Stimulated activated CD4-positive, alpha-beta T cell treated with anti-CD3 and anti-CD28 coated beads, Interleukin-1b, Interleukin-23, amount 100 ng/mL, for 1 hour (primary cell): ENCODE measurements at places on chromosomes 2 and 18.
A peak's percentile ranks its signal among the peaks of the same experiment; 100 is the strongest.

- peak; percentile 46 for DNase-seq
These were observed 36.1 kb upstream of the MRPL33 start for GRCh38 chr2:27735263-27735904.

DNA sequence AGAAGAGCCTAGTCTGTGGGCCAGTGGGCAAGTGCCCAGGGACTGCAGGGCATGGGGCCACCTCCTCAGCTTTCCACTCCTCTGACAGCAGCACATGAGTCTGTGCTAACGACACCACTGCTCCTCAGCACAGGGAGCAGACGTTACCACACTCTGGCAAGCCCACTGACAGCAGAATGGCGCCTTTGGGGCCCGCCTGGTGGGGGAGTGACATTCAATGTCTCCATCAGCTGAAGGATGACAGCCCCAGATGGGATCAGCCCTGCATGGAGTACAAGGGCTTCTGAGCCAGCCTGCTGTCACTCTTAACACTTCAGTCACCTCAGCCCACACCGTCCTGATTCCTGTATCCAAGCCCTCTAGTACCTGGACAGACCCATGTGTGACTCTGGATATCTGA lies 149.4 kb upstream of the SMAD2 start:
- DNase-seq = no peak

DNA sequence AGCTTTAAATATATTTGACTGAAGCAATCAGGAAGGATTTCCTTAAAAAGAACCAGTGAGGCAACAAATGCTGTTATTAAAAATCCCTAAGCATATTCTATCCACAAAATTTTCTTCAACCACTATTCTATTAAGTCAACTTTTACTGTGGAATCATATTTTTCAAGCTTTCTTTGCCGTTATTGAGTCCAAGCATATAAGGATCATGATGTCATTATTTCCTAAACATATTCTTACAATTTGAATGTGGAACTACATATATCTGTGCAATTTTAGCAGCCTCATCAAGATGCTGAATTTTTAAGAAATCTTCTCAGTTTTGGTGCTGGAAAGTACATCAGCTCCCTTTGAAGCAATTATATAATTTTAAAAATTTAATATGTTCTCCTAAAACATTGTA lies 5.6 kb downstream of the IFIH1 start:
- no peak for DNase-seq

DNA sequence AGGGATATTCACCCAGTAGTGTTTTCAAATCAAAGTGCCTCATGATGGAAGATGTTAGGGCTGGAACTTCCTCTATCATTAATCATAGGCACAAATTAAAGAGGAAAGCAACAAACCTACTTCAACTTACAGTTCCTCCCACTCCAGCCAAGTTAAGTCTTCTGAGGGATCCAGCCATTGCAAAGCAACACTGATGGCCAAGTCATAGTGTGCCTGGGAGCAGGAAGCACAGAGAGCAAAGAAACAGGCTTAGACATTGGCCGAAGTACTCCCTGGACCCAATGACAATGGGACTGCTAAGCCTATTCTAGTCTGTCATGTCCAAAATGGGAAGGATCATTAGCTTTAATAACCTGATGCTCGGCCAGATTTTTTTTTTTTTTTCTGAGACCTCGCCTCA lies 7.0 kb downstream of the C2orf80 start:
- no peak for DNase-seq

- no peak for DNase-seq
These were observed 93.8 kb upstream of the COPS8 start for GRCh38 chr2:236991874-236992273.

DNA sequence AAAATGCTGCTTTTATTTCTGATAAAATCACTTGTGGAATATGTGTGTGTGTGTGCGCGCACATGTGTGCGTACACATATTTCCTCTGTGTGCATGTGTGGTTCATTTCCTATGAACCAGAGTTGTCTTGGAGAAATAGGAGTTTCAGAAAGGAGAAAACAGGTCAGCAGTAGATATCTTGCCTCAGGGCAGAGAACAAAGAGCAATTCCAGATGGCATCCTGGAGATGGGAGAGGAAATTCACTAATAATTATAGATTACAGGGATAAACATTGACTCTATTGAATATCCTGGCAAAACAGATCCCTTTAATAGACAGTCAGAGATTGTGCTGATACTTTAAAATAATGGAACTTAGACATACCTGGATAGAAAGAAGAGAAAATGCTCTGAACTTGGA lies 298.0 kb downstream of the TRIB2 start:
- no peak for DNase-seq

- DNase-seq = no peak
These were observed 68.5 kb downstream of the ETAA1 start for GRCh38 chr2:67465623-67466022.

- no peak for DNase-seq
These were observed 99.3 kb downstream of the C1QL2 start for GRCh38 chr2:119059287-119059686.

GRCh38 chr2:43139501-43139900 lies 86.9 kb downstream of the ZFP36L2 start:
- no peak for DNase-seq

GRCh38 chr2:239263669-239264491 lies 136.9 kb downstream of the HDAC4 start:
- DNase-seq = no peak

GRCh38 chr2:174635776-174636404 lies 38.3 kb upstream of the WIPF1 start:
- no peak for DNase-seq

GRCh38 chr2:171959998-171960397 lies 37.7 kb downstream of the HAT1 start:
- no peak for DNase-seq

DNA sequence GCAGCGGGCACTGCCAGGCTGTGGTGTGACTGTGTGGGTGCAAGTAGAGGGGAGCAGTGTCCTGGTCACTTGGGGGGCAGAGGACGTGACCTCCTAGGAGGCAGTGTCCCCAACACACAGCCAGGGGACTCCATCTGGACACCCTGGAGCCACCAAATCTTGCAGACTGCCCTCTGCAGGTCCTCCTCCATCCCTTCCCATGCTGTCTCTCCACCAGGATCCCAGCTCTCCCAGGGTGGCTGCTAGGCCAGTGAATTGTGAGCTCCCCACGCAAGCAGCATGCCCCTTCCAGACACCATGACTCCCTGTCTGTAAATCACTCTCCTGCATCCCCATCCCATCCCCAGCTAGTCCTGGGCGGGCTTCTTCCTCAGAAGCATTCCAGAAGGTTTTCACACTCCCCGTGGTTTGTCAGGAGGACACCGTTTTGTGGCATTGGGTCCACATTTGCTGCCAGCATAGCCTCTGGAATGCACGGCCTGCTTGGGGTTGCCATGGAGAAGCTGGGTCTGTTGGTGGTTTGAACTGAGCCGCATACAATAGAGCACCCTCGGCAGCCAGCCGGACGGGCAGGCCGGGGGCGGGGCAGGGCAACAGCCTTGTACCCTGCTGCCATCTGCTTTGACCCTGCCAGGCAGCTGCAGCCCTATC lies 210.7 kb downstream of the KLHL29 start:
- no peak for DNase-seq

GRCh38 chr2:58631986-58632385 lies 390.9 kb upstream of the FANCL start:
- no peak for DNase-seq

DNA sequence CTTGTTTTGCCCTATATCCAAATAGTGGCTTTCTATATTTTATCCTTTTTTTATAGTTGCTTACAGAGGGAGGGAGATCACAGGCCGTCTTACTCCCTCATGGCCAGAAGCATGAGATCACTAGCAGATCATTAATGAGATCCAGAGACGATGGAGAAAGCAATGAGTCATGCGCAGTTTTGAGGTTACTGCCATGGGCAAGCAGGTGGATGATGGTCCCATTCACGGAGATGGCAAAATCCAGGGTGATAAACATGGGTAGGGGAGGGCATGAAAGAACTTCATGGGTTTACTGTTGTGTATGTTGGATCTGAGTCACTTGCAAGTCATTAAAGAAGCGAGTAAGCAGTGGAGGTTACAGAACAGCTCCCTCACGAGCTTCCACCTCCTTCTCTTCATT lies 60.4 kb downstream of the C18orf63 start:
- no peak for DNase-seq

- DNase-seq = no peak
These were observed 19.3 kb upstream of the TTR start for GRCh38 chr18:31572368-31572767.

- DNase-seq = no peak
These were observed 524 bp upstream of the KLHL14 start for GRCh38 chr18:32773382-32773712.

GRCh38 chr2:145036421-145037011 lies 516.6 kb upstream of the ZEB2 start:
- no peak for DNase-seq

DNA sequence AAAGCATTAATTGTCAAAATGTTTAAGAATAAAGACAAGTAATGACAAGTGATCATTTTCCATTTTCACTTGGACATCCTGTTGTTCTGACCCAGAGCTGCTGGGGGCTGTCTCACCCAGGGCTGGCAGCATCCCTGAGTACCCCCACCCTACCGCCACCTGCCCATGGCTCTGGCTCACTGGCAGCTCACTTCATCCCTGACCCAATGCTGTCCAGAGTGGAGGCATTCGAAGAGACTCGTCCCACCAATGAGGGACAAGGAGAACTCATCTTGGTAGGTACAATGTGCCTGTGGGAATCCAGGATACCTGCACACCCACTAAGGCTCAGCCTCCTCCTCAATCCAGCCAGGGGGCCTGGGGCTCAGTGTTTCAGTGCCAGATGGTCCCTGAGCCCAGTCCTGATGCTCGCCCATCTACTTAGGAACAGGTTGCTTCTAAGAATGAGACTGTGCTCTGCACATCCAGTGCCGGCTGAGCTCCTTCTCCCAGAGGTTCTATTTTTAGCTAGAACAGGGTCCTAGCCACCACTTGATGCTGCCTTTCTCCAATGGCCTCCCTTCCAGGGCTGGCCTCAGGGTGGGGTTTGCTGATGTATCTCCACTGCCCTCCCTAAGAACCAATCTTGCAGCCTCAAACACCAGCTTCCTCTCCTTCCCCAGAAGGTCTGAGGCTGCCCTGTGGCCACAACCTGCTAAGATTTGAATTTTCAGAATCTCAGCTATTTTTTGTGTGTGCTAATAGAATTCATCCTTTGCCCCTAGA lies 53.7 kb downstream of the ADD2 start:
- DNase-seq = no peak

GRCh38 chr2:158975271-158975921 lies 7.0 kb downstream of the TANC1 start:
- DNase-seq = no peak

DNA sequence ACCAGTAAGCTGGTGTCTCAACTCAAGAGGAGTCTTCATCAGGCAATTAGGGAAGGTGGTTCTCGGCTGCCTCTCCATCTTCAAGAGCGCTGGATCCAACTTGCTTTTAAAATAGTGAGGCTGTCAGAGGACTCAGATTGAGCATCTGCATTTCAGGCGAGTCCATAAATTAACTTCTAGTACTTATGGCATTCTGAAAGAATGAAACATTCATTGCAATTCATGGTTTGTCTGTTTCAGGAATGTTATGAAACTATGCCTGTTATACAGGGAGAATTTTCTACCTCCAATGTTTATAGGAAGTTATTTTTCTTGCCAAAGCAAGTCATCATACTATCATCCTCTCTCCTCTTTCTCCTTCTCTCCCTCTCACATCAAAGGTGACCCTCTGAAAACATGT lies 883.2 kb downstream of the SLC4A3 start:
- no peak for DNase-seq

DNA sequence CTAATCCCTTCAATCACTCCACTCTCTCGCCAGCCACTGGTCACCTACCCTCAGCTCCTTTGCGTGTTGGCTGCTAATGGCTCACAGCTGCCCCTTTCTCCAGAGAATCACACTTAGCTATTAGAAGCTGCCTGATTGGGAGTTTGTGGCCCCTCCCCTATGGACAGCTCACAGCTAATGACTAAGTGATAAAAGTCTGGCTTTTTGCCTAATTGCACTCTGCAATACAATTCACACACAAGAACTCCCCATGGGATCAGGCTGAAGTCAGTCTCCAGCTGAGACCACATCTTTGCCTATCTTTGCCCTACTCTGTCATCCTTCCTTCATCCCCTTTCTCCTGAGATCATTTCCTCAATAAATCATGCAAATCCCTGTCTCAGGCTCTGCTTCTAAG lies 701.9 kb upstream of the RAB6C start:
- no peak for DNase-seq

DNA sequence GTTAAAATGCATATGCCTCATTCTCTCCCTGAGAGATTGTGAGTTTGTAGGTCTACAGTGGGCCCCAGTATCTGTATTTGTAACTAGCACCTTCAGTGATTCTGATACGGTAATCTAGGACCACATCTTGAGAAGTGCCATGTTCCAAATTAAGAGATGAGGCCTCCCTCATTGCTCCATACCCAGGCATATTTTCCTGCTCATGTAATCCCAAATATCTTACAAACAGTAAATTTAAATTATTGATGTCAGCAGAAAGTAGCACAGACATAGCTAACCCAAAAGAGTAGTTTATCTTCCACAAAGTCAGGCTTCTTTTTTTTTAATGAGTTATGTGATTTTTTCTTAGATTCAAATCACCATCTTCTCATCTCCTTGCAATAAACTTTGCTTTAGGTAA lies 263.8 kb downstream of the SETBP1 start:
- DNase-seq = no peak

DNA sequence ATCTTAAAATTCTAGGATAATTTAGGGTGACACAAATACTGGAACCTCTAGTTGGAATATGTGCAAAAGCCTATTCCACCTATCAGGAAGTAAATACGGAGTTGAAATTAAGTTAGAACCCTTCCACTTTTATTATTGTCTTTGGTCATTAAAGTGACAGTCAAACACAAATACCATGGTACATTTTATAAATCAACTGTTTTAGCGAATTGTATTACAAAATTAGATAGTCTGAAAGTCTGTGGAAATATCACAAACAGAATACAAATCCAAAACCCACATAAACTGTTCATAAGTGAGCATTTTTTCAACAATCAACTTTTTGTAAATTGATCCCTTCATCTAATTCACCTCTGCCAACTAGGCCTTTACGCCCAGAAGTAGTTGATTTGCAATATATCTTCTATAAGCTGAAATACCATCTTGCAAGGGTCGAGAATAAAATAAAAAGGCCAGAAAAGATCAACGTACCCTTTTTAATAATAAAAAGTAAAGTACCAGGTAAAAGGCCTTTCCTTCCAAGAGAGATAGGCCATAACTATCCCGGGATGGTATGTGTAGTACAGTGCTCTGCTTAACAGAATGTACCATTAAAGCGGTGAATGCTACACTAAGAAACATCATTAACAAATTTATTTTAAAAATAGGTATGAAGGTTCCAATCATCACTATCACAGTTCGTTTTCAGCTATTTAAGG lies 1.3 kb downstream of the USP34 start:
- no peak for DNase-seq

DNA sequence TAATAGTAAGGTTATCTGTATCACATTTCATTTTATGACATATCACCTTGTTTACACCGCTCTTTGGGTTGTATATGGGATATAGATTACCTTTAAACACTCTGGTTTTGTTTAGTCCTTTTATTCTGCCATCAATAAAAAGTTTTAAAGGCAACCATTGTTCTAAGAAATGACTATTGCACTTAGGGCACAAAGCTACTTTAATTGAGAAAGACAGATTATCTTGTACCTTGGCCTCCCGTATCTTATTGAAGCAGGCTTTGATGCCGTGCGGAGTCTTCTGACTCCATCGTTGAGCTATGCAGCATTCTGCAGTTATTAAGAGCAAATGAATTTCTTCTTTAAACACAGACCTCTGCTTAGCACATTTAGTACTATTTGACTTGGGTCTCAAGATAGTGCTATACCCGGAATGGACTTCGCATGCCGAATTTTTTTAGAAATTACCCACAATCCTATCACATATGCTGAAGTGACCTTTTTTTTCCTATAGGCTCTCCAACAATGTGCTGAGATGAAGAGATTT lies 16.7 kb downstream of the PKDCC start:
- no peak for DNase-seq
